Kidney capillary endothelial cell (primary cell): ENCODE measurements at places on chromosomes 1 and 21.
A peak's percentile ranks its signal among the peaks of the same experiment; 100 is the strongest.

- no peak for DNase-seq
These were observed 99.5 kb downstream of the FGGY start for GRCh38 chr1:59396387-59396786.

GRCh38 chr1:234206651-234207284, 166.5 kb upstream of the COA6 start:
- no peak for DNase-seq

- DNase-seq = no peak
These were observed 5.9 kb downstream of the TMEM201 start for GRCh38 chr1:9594471-9595155.

DNA sequence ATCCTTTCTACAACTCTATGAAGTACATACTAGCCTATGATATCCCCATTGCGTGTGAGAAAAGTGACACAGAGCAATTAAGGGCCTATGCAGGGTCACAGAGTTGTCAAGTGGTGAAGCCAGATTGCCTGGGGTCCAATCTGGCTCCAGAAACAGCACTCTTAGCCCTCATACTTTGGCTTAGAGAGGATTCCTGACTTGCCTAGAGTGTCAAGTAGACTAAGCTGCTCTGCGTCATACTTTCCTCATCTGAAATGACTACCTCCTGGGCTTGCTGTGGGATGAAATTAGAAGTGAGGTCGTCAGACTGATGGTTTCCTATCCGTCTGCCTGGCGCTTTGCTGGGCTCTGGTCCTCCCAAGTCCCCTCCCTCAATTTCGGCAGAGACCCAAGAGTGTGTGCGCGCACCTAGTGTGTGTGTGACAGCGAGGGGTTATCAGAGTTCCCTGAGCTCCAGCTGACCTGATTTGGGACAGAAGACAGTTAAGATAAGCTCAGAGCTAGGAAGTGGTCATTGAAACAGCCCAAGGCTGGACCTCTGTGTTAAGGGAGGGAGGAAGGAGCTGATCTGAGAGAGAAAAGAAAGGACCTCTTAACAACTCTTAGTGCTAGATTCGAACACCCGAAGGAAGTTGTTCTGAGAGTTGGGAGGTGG, 5.4 kb upstream of the NUAK2 start:
- no peak for DNase-seq

DNA sequence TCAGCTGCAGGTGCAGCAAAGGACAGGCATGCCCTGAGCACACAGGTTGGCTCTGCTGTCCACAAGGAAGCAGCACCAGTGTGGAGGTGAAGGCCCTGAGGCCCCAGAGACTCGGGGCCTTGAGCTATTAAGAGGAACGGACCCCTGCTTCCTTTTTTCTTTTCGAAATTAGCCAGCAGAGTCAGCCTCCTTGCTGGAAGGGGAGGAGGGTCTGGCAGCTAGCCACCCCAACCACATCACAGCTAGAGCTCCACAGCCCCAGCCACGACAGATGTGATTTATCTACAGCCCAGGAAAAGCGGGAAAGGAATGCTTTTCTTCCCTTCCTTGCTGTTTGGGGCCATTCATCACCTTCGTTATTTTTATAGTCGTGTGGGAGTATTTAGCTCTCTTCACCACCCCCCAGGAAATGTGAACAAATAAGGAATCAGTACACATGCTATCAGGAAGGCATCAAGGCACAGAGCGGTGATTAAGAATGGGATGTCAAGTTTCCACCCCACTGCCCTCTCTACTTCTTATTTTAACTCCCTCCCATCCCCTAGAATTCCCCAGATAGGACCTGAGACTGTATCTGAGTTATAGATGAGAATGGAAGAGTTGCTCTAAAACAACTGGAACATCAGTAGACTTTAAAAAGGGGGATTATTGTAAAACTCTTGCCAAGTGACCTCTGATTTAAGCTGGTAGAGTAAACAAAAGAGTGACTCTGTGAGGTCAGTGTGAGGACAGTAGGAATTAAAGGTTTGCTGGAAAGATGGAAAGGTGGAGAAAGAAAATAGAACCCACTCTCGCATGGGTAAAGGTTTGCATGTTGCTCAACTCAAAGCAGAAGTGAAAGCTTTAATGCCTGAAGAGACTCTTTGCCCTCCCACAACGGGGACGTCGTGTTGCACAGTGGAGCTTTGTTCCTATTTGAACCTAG, 224.7 kb upstream of the GJB5 start:
- DNase-seq = no peak

- no peak for DNase-seq
These were observed 34.1 kb upstream of the ADARB1 start for GRCh38 chr21:45040157-45040711.

DNA sequence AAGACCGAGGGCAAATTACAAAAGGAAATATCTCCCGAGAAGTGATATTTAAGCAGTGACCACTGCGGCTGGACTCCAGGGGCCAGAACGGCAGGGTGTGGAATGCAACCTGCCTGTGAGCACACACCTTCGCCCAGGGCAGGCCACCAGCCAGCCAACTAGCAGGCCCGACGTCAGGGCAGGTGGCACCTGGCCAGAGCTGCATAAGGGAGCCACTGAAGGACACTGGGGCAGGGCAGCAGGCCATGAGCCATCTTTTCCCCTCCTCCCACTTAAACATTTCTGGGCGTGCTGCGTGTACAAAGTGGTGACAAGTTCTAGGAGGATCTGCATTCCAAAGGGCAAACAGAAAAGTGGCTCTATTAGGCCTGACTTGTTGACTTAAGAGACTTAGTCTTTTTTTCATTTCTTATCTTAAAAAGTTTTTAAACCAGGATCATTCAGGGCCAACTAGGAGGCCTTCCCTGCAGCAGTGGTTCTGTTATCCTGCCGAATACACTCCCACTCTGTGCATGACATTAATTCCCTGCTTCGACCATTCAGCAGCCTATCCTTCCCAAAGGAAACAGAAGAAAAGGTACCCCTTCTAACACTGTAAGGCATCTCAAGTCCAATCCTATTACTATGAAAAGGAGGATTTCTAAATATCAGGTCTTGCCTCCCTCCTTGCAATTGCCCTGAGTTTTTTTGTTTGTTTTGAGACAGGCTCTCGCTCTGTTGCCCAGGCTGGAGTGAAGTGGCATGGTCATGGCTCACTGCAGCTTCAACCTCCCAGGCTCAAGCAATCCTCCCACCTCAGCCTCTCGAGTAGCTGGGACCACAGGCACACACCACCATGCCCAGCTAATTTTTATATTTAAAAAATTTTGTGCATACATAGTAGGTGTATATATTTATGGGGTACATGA, 96.3 kb downstream of the BCAR3 start:
- DNase-seq = no peak

DNA sequence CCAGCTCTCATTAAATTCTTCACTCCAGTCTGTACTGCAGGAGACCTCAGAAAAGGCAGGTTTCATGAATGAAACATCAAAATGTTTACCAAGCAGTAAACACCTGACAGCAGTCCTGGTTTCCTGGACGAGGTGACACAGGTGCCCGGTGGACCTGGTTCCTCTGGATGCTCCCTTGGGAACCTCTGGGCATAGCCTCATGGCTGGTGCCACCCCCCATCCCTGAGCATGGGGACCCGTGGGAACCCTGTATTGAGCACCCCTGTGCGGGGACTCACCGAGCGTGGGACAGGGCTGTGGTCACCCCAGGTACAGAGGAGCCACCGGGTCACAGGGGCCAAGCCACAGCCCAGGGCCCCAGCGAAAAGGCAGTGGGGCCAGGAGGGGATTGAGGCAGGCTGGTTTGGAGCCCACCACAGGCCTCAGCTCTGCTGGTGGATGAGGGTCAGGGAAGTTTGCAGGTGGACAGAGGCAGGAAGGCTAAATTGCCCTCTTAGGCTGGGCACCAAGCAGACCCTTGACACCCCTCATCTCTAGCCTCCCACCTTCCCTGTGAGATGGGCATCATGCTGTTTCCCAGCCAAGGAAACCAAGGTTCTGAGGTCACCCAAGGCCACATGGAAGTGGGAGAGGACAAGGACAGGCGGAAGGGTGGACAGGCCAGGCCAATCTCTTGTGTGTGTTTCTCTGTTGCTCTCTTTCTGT, 158.4 kb downstream of the PTPRU start:
- DNase-seq = no peak

DNA sequence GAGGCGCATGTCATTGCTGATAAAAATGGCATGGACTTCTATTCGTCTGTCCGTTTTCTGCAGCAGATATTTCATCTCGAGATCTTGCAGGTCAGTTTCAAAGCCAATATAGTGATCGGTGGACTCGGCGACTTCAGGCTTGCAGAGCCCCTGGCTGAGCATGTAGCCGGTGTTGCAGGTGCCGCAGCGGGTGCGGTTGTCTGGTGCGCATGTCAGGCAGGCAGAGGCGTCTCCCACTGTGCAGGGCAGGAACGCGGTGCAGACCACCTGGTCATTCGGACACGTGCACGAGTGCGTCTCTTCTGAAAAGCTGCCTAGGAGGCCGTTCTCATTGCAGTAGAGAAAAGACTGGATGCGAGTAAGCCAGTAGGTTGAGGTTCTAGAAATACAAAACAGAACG, 378.9 kb downstream of the BRINP3 start:
- no peak for DNase-seq

DNA sequence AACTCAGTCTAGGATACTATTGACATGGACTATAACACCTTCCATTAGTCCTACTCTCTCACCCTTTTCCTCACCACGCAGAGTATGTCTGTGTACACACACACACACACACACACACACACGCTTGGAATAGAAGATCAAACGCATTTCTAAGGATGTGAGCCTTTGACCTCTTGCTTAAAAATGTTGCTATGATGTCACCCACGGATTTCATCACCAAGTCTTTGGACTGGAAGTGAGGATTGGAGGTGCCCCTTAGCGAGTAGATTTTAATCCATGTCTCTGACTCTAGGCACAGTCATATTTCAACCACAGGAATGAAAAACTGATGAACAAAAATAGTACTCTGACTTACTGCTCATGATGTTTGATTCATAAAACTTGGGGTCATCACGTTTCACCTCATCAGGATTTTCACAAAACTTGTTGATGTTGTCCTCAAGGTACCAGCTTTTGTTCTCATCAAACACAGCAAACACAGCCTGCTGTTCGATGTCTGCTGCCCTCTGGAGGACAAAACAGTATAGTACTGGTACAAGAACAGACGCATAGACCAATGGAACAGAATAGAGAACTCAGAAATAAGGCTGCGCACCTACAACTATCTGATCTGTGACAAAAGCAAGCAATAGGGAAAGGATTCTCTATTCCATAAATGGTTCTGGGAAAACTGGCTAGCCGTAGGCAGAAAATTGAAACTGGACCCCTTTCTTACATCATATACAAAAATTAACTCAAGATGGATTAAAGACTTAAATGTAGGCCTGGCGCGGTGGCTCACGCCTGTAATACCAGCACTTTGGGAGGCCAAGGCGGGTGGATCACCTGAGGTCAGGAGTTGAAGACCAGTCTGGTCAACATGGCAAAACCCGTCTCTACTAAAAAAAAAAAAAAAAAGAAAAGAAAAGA, 39.9 kb downstream of the F5 start:
- DNase-seq = peak; percentile 57

DNA sequence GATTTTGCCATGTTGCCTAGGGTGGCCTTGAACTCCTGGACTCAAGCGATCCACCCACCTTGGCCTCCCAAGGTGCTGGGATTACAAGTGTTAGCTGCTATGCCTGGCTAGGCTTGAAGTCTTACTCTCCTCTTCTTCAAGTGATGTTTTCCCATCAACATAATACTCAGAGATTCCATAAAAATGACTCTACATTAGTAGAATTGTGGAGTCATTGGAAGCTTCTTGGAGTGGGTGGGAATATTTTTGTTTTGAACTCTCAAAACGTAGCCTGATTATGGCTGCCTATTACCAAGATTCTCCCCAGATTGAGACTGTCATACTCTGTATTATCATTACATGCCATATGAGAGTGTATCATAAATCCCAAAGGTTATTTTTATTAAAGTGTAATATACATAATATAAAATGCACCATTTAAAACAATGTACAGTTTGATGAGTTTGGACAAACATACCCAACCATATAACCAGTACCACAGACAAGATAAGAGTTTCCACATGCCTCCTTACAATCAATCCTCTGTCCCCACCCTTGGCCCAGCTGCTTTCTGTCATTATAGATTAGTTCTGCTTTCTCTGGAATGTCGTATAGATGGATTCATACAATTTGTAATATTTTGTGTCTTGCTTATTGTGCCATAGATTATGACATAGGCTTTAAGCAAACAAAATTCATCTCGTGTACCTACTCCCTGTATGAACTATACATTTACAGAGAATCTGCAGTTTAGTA, 8.0 kb upstream of the DNM3 start:
- no peak for DNase-seq

DNA sequence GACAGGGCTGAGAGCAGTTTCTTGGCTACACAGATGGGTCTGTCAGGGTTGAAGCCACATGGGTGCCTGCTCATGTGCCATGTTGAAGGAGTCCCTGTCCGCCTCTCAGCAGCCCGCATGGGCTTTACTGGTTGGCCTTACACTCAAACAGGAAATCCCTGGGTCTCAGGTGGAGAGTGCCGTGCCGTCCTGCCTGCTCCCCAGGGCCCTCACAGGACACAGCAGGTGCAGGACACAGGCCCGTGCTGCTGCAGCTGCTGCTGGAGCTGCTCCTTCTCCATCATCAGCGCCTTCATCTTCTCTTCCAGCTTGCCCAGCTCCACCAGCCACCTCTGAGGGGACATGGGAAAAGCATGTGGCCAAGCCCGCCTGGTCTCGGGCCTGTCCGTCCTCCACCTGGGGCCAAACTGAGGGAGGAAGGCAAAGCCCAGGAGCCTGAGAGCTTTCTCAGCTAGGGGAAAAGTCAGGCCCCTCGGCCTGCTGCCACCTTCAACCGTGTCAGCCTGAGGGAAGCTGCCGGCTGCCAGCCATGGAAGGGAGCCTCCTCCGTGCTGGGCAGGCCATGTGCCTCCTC, 5.5 kb downstream of the SLFNL1 start:
- no peak for DNase-seq

- no peak for DNase-seq
These were observed 221.9 kb downstream of the CTH start for GRCh38 chr1:70633004-70633403.

DNA sequence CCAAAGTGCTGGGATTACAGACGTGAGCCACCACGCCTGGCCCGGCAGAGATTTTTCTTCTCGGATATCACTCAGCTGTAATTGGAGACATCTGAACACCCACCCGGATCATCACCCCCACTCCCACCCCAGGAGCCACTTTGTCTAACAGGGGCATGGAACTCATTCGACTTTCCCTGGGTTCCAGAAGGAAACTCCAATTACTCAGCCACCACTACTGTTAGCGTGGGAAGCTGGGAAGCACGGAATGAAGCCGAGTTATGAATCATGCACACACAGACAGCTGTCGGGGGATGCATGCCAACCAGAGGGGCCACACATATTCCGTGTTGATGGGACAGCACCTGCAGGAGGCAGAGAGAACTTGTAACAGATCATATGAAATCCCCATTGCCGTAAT, 85.2 kb downstream of the HLCS start:
- DNase-seq = no peak
